NCI-H2171 (cell line): ENCODE measurements at places on chromosomes 1 and 21.

DNA sequence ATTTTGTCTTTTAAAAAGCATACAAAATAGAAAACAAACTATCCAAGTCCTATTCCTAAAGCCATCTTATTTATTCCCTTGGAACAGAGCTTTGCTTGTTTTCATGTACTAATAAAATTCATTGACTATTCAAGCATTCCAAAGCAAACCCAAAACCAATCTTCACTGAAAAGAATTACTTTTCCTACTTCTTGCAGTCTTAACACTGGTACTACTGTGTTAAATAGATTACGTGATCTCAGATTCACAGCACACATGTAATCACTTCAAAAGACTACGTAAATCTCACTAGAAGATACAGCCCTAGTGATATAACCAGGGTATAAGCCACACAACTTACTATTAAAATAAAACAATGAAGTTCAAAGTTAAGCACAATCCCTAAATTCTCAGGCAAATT lies 39.0 kb downstream of the ZZZ3 start:
- DNase-seq: no peak

- no peak for DNase-seq
These were observed 15.4 kb downstream of the TRIM67 start for GRCh38 chr1:231177226-231177625.

GRCh38 chr21:29939104-29939923 lies 482 bp downstream of the GRIK1 start:
- DNase-seq: no peak

DNA sequence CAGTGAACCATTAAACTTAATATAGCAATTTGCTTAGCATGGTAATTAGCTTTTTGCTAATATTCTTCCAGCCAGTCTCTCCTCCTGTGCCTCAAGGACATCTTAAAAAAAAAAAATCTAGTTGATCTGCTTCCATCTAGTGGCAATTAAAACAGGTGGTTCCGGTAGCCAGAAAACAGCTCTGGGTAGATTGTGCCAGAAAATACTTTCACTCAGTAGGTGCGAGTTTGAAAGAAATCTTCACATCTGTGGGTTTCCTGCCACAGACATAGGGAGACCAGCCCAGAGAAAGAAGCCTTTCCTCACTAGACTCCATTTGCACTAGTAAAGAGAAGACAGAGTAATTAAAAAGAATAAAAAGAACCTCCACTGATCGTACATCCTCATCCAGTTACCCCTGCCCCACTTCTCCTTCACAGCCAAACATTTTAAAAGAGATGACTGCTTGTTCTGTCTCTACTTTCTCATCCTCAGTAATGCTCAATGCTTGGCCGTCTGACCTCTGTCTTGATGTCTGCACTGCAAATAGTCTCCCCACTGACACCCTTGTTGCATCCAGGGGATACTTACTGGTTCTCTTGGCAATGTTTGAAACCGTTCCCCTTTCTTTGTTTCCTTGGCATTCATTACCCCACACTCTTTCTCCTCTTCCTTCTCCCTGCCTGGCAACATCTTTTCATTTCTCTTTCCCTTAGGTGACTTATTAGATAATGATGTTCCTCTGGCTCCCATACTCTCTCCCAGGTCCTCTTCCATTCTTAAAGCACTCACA lies 16.9 kb downstream of the SELL start:
- DNase-seq: no peak

DNA sequence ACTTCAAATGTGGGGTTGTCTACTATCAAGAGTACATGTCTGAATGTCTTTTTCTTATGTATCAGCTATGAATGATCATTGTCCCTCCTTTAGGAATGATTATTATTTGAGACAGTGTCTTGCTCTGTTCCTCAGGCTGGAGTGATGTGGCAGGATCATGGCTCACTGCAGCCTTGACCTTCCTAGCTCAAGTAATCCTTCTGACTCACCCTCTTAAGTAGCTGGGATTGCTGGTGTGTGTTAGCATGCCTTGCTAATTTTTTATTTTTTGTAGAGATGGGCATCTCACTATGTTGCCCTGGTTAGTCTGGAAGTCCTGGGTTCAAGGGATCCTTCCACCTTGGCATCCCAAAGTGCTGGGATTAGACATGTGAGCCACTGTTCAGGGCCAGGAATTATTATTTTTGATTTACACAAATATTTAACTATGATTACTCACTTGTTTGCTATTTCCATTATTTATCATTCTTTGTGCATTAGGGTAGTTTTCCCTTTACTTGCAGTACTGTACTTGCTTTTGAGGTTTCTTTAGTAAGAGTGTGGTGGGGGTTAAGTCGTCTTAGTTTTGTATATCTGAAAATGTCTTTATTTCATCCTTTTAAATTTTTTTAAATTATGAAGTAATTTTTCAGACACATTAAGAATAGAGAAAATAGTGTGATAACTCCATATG lies 12.8 kb downstream of the S100A7 start:
- no peak for DNase-seq

- no peak for DNase-seq
These were observed 124.2 kb downstream of the GALNT2 start for GRCh38 chr1:230191079-230191804.

DNA sequence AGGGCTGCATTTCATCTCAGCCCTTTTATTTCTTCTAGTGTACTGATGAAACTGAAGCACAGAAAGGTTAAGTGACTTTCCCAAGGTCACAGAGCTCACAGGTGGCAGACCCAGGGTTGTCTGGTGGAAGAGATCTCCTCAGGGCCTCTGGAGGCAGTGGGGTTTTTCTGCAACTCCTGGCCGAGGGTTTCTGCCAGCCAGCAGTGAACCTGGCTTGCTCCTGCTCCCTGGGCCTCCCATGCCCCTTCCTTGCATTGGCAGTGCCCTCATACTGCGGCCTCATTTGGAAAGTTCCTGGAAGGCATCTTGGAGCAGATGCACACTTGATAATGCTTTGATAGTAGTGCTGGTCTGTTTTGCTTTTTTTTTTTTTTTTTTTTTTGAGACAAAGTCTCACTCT lies 7.7 kb downstream of the GALNT2 start:
- DNase-seq: no peak

- DNase-seq: no peak
These were observed 1141.6 kb upstream of the ADGRL2 start for GRCh38 chr1:80659161-80659560.

- DNase-seq: no peak
These were observed 27.4 kb upstream of the HP1BP3 start for GRCh38 chr1:20814534-20814871.

GRCh38 chr1:11960715-11961114 lies 19.5 kb upstream of the MFN2 start:
- DNase-seq: no peak

- DNase-seq: no peak
These were observed 181.0 kb upstream of the ARHGEF16 start for GRCh38 chr1:3273447-3273846.

DNA sequence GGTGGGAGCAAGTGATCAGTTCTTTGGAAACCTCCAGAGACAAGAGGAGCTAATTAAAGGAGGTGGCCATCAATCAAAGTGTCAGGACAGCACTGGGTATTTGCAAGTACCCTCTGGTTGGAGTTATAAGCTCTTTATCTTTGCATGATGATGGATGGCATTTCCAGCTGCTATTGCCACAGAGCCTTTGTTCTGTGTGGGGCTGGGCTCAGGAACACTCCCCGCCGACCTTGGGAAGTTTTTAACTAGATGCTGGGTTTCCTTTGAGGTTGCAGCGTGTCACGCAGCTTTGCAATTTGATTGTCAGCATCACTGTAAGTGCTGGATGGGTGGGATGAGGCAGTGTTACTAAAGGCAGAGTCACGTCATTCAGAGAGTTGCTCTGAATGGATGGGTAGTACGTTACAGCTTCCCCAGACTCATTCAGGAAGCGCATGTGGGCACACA lies 68.9 kb downstream of the CNIH3 start:
- no peak for DNase-seq

DNA sequence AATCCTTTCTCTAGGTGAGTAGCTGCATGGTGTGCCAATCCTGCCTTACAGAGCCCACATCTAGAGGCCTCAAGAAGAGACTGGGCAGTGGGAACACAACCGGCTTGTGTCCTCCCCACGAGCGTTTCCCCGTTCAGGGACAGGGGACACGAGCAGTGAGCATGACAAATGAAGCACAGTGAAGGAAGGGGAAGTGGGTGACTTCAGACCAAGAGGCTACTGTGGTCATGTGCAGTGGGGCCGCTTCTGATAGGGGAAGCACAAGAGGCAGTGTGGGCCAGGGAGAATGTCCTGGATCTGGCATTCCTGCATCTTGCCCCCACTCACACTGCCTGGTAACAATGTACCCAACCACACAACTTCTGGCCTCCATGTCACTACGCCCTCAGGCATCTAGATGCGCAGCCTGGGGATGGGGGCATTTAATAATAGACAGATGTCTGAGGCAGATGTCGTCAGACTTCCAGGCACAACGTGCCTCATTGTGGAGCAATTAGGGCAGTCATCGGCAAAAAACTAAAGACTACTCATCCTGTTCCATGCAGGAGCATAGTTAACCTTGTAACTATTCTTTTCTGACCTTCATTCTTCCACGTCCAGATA lies 155.6 kb upstream of the NBPF11 start:
- DNase-seq: no peak

GRCh38 chr1:206696812-206697585 lies 12.3 kb downstream of the MAPKAPK2 start:
- no peak for DNase-seq

DNA sequence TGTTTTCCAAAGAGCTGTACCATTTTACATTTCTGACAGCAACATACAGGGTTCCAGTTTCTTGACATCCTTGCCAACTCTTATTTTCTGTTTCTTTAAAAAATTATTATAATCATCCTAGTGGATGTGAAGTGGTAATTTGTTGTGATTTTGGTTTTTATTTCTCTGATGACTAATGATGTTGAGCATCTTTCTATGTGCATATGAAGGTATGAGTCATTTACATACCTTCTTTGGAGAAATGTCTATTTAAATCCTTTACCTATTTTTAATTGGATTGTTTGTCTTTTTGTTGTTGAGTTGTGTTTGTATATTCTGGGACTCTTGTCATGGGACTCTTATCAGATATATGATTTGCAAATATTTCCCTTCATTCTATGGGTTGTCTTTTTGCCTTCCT lies 20.8 kb upstream of the MPC2 start:
- DNase-seq: no peak

DNA sequence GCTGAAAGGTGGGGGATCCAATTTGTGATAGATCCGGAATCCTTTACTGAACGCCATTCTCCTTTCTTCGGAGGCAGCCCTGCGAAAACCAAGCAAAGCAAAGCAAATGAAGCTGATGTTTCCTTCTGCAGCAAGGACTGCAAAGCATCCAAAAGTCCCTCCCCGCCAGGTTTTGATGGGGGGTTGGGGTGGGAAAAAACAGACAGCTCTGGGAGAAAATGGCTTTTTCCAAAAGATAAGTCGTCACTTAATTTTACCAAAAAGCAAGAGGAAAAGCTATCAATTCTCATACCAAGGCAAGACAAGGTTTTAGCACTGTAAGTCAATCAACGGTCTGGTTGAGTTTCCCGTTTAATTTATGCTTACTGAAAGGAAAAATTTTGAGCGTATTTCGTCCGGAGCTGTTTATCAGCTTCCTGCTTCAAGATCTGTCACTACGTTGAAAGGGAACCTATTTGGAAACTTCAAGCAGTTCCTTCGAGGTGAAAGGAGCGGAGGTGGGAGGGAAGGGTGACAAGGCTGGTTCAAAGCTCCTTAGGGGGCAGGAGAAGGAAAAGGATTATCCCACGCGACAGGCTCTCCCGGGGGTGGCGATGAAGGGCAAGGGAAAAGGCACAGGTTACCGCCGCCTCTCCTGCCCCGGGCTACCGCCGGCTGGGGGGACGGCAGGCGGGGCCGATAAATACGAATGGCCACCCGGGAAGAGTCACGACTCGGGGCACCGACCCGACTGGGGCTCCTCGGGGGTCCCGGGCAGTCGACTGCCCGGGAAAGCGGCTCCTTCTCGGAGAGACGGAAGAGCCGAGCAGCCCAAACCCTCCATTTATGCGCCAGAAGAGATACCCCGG lies 750 bp downstream of the SYNJ1 start:
- peak; percentile 16 for DNase-seq

- no peak for DNase-seq
These were observed 501.3 kb downstream of the OMA1 start for GRCh38 chr1:58045094-58045705.

- DNase-seq: no peak
These were observed 39.6 kb upstream of the KIF21B start for GRCh38 chr1:201063145-201063544.

GRCh38 chr21:43827015-43827611 lies 37.7 kb downstream of the RRP1 start:
- DNase-seq: peak; percentile 53
